ENCODE measurements at places on chromosomes 13 and 19.

- no peak for DNase-seq
These were observed 188.5 kb upstream of the UBL3 start for GRCh38 chr13:30038884-30039283.

GRCh38 chr13:110590577-110590976 is 24.8 kb upstream of the NAXD start:
- DNase-seq: no peak

DNA sequence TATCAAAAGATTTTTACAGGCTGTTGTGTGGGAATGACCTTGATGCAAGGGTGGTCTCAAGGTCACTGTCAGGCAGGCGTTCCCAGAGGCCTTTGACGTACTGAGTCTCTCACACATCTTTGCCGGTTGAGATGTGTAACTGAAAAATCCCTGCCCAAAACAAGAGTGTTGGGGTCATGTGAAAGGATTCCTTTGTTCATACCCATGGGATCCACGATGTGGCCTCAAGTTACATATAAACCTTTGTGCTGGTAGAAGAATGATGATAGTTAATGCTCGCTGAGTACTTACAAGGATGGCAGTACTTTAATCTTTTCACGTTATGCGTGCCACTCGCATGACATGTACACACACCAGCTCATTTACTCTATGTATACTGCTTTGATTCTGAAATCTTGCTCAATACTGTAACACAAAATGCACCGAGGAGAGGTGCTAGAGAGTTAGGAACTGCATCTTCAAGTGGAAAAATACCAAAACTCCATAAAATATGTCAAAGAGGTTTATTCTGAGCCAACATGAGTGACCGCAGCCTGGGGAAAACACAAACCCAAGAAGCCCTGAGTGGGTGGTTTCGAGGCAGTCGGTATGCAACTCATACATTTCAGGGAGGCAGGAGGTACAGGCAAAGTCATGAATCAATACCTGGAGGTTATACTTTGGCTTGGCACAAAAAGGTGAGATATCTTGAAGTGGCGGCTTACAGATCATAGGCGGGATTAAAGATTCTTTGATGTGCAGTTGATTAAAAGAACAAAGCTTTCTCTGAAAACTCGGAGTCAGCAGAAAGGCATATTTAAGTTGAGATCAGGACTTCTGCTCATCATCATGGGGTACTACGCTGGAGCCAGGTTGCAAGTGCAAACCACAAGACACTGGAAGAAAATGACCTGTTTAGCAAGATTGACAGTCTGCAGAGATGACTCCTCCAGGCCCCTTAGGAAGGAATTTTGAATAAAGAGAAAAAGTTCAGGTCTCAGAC is 87.4 kb upstream of the ARHGEF7 start:
- no peak for DNase-seq

DNA sequence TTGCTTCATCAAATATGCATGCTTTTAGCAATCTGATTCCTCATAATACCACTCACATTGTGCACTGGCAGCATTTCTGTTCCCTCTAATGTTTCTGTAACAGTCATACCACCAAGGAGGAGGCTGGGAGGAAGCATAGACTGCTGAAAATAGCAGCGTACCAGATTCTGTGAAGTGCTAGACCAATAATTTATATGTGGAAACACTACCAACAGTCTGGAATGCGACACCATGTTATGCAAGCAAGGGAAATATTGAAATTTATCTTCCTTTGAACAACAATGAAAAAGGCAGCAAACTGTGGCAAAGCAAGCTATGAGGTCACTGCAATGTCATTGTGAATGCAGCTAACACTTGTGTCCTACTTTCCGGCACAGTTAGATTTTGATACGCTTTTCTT is 1388.0 kb downstream of the EFNB2 start:
- DNase-seq: no peak

- no peak for DNase-seq
These were observed 3.4 kb downstream of the MTRF1 start for GRCh38 chr13:41259875-41260501.
